ENCODE measurements at places on chromosomes 11 and 22. TPM values are rescaled to one million over a fixed set of nuclear protein-coding genes. Genes with fewer than 3 reads are reported as not detected.

DNA sequence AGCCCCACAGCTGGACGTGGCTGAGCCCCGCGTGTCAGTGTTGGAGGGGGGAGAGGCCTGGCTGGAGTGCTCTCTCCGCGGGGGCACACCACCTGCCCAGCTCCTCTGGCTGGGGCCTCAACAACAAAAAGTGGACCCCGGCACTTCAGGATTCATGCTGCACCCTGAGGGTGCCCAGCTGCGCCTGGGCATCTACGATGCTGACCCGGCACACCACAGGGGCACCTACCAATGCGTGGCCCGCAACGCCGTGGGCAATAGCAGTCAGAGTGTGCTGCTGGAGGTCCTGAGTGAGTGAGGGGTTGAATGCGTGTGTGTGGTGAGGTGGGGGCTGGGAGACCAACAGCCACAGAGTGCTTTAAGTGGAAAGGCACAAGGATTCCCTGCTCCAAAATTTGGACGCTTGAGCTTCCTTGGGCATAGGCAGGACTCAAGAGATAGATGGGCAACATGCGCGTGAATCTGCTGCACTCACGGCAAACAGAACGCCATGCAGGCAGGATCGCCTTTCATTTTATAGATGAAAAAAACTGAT, 7.6 kb downstream of the VSIG10L2 start:
- H3K36me3 ChIP-seq, result no peaks in the 10 kb centered on the region
- H3K4me3 ChIP-seq, result no peak overlapping the region
- DNase-seq, result peak; percentile 69
- no peaks in the 10 kb centered on the region for H3K27me3 ChIP-seq
- peaks cover 5% of the 10 kb centered on the region for H3K4me1 ChIP-seq
- no peak overlapping the region for H3K27ac ChIP-seq

DNA sequence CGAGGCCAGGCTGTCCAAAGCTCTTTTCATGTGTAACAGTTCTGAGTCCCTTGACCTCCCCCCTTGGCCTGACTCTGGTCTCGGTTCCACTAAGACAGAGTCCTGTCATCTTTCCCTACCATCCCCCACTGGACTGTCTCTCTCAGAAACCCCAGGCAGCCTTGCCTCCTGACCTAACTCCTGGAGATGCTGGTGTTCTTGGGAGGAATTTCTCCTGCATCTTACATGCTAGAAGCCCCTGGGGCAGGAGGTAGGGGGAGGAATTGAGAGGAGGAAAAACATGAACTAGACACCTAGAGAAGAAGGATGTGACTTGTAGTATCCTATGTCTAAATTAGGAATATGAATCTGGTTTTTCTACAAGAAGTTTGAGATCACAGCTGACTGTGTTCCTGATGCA, 648 bp upstream of the IL18BP start:
- H3K27ac ChIP-seq, result no peak overlapping the region
- H3K36me3 ChIP-seq, result peaks cover 18% of the 10 kb centered on the region
- peak; percentile 29 for DNase-seq

GRCh38 chr11:103586756-103587155, 449.7 kb upstream of the DDI1 start:
- H3K4me3 ChIP-seq, result no peak overlapping the region
- no peaks in the 10 kb centered on the region for H3K4me1 ChIP-seq
- H3K36me3 ChIP-seq, result no peaks in the 10 kb centered on the region
- H3K27ac ChIP-seq, result no peak overlapping the region

DNA sequence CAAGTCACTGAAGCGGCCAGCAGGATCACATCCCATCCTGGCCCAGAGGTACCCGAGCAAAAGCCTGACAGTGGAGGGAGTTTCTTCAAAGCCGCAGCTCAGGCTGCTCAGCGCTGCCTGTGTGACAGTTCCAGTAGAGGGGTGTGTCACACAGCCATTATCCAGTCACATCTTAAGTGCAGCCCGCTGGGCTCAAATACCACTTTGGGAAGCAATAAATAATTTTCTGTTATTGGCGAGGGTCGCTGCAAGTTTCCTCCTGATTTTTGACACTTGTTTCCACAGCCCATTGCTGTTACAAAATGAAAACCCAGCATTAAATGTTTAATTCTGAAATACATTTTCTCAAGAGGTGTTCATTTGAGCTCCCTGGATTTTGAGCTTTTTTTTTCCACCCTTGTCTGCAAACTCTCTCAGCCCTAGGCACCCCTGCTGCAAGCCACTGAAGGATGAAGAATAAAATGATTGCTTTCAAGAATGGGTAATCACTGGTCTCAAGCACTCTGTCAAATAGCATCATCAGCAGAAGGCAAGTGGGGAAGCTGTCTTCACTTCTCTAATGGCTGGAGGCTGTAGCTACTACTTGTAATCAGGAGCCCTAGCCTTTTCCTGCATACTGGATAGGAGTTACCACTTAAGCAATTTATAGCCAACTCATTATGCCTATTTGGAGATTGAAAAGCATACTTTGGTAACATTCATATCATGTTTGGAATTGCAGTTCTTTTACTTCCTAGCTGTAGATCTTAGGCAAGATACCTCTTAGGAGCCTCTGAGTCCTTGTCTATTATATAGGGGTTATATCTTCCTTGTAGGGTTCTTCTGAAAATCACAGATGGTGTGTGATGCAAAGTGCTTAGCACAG, 373.7 kb downstream of the METTL15 start:
- H3K4me3 ChIP-seq, result no peak overlapping the region
- H3K27ac ChIP-seq, result no peak overlapping the region
- no peaks in the 10 kb centered on the region for H3K27me3 ChIP-seq
- DNase-seq, result no peak
- no peaks in the 10 kb centered on the region for H3K4me1 ChIP-seq
- no peaks in the 10 kb centered on the region for H3K36me3 ChIP-seq

DNA sequence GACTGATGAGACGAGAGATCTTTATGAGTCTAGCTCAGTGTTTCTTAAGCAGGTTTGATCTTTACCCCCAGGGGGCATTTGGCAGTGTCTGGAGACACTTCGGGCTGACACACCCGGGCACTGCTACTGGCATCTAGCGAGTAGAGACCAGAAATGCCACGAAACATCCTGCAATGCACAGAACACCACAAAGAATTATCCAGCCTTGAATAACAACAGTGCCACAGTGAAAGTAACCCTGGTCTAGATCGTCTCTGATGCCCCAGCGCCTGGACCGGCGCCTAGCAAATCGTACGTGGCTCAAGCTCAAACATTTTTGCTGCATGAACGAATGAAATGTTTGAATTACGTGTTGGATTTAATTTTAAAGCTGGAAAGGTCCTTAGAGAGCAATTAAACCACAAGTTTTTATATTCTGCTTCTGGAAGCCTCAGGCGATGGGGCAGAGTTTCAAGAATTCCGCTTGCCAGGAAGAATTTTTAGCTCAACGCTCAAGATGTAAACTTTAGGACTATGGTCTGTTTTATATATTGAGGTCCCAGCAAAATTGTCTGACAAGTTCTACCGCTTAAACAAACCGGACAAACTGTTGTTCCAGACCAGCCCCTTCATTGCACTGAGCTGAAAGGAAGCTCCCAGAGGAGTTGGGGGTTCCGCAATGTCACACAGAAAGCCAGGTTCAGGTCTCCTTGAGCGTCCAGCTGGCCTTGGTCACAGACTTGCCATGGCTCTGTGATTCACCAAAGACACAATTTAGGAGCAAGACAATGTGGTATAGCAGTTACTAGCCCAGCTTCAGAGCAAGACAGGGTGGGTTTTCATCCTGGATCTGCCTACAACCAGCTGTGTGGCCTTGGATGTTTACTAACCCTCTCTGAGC, 44.2 kb upstream of the SMTN start:
- DNase-seq, result peak; percentile 85
- no peaks in the 10 kb centered on the region for H3K27me3 ChIP-seq
- H3K36me3 ChIP-seq, result no peaks in the 10 kb centered on the region
- peak overlapping the region; percentile 61 for H3K4me3 ChIP-seq
- H3K27ac ChIP-seq, result peak overlapping the region; percentile 71
- peaks cover 26% of the 10 kb centered on the region for H3K4me1 ChIP-seq

DNA sequence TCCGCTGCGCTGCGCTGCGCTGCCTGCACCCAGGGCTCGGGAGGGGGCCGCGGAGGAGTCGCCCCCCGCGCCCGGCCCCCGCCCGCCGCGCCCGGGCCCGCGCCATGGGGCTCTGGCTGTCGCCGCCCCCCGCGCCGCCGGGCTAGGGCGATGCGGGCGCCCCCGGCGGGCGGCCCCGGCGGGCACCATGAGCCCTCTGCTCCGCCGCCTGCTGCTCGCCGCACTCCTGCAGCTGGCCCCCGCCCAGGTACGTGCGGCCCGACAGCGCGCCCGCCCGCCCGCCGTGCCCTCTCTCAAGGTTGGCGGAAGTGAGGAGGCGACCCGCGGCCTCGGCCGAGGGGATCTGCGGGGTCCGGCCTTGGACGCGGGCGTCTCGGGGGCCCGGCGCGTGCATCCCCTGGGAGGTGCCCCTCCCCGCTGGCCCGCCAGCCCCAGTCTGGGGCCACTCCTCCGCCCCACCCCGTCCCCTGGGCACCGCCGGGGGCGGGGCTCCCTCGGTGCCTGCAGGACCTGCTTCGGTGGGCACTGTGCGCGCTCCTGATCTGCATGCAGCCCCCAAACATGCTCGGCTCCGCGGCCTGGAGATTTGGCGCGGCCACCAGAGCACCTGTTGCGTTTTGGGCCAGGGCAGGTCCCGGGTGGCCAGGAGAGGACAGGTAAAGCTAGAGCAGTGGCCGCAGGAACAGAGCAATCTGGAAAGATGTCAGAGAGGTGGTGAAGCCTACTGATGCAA, 429 bp downstream of the VEGFB start:
- DNase-seq, result peak; percentile 92
- H3K4me3 ChIP-seq, result peak overlapping the region; percentile 77
- peaks cover 5% of the 10 kb centered on the region for H3K36me3 ChIP-seq

- H3K27ac ChIP-seq, result no peak overlapping the region
- peaks cover 70% of the 10 kb centered on the region for H3K27me3 ChIP-seq
- H3K4me1 ChIP-seq, result no peaks in the 10 kb centered on the region
- no peaks in the 10 kb centered on the region for H3K36me3 ChIP-seq
- no peak overlapping the region for H3K4me3 ChIP-seq
Observed at GRCh38 chr11:45371251-45372115, 85.3 kb upstream of the SYT13 start.

- no peaks in the 10 kb centered on the region for H3K27me3 ChIP-seq
- H3K27ac ChIP-seq, result no peak overlapping the region
- H3K4me3 ChIP-seq, result no peak overlapping the region
- no peaks in the 10 kb centered on the region for H3K36me3 ChIP-seq
Observed at GRCh38 chr11:126862664-126863243, 137.8 kb downstream of the KIRREL3 start.

- no peak for DNase-seq
- no peak overlapping the region for H3K4me3 ChIP-seq
- H3K27me3 ChIP-seq, result no peaks in the 10 kb centered on the region
- H3K27ac ChIP-seq, result no peak overlapping the region
Observed at GRCh38 chr11:111469200-111469599, 43.0 kb downstream of the BTG4 start.

DNA sequence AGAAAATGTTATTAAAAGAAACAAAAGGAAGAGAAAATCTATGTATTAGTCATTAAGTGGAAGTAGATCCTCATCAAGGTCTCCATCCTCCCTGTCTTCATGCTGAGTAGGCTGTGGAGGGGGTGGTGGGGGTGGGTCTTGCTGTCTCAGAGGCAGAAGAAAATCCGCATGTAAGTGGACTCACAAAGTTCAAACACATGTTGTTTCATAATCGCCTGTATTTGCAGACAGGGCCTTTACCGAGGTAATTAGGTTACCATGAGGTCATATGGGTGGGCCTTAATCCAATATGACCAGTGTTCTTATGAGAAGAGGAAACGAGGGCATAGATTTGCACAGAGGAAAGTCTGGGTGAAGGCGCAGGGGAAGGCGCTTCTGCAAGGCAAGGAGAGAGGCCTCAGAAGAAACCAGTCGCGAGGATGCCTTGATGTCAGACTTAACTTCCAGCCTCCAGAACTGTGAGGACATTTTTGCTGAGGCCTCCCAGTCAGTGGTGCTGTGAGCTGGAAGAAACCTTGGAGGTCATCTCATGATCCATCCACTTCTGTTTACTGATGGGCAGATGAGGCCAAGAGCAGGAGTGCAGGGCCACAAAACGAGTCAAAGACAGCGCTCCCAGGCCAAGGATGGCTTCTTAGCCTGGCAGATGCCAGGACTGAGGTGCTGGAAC, 49.3 kb upstream of the THY1 start:
- no peak overlapping the region for H3K4me3 ChIP-seq
- no peaks in the 10 kb centered on the region for H3K36me3 ChIP-seq
- peaks cover 11% of the 10 kb centered on the region for H3K27me3 ChIP-seq
- DNase-seq, result no peak
- H3K27ac ChIP-seq, result no peak overlapping the region

- H3K4me3 ChIP-seq, result peak overlapping the region; percentile 68
- no peak for DNase-seq
- no peaks in the 10 kb centered on the region for H3K27me3 ChIP-seq
- H3K4me1 ChIP-seq, result peaks cover 84% of the 10 kb centered on the region
Observed at GRCh38 chr11:7575841-7576725, 62.3 kb downstream of the PPFIBP2 start.

DNA sequence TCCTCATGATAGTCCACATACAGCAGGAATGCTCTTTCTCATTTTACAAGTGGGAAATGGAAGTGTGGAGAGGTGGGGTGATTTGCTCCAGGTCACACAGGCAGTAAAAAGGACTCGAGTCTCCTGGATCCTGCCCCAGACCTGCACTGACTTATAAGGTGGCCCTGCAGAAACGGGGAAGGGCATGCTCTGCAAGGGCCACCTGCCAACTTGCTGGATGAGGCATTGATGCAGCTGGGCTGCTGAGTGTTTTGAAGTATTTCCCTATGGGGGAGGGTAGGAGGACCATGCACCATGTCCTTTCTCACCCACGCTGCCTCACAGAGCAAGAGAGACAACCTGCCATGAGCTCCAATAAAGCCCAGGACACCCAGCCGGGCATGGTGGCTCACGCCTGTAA, 36.9 kb downstream of the OR6Q1 start:
- H3K36me3 ChIP-seq, result no peaks in the 10 kb centered on the region
- DNase-seq, result peak; percentile 1
- no peaks in the 10 kb centered on the region for H3K4me1 ChIP-seq

GRCh38 chr11:11444804-11445131, 91.7 kb upstream of the CSNK2A3 start:
- no peak overlapping the region for H3K27ac ChIP-seq
- H3K4me1 ChIP-seq, result peaks cover 9% of the 10 kb centered on the region
- no peak overlapping the region for H3K4me3 ChIP-seq
- H3K36me3 ChIP-seq, result no peaks in the 10 kb centered on the region

DNA sequence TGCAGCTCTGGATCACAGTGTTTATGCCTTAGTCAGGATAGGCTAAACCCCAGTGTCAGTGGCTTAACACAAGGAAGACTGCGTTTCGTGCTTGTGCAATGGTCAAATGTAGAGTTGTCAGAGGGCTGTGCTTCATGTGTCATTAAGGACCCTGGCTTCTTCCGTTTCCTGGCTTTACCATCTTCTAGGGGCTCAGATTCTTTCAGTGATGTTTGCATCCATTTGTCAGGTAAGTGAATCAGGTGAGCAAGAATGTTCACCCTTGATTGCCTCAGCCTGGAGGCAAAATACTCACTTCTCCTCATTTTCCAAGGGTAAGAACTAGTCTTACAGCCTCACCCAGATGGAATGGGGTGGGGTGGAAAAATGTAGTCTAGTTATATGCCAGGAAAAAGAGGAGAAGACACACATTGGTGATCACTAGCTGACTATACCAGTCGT, 20.5 kb upstream of the AMOTL1 start:
- no peaks in the 10 kb centered on the region for H3K36me3 ChIP-seq
- H3K4me1 ChIP-seq, result peaks cover 33% of the 10 kb centered on the region
- no peaks in the 10 kb centered on the region for H3K27me3 ChIP-seq
- no peak overlapping the region for H3K4me3 ChIP-seq
- no peak for DNase-seq

The EXPH5 gene
- under 0.01 TPM for total RNA-seq

The OR5P2 gene
- not detected for total RNA-seq

The AGBL2 gene
- total RNA-seq, result 2.2 TPM

The BLID gene
- total RNA-seq, result 20.0 TPM

The MPZL3 gene
- total RNA-seq, result 1.8 TPM

The ZNF280A gene
- total RNA-seq, result not detected
